ENCODE measurements at places on chromosomes 7 and 10. TPM values are rescaled to one million over a fixed set of nuclear protein-coding genes. Genes with fewer than 3 reads are reported as not detected.

DNA sequence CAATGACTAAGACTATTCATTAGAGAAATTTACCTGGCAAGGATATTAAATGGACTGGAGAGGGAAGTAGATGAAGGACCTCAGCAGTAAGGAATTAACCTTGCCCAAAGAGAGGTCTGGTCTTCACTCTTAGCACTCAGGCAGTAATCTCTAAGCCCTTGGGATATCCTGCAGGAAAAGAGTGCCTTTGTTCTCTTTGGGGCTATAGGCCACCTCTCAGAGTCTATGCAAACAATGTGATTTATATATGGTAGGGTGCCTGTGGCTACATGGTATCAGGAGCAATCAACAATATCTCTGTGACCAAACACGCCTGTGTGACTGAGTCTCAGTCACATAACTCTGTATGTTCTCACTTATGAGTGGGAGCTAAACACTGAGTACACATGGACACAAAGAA, 154.7 kb upstream of the CDK1 start:
- no peaks in the 10 kb centered on the region for H3K36me3 ChIP-seq
- H3K4me3 ChIP-seq = no peak overlapping the region
- peaks cover 8% of the 10 kb centered on the region for H3K27me3 ChIP-seq
- H3K27ac ChIP-seq = no peak overlapping the region
- no peaks in the 10 kb centered on the region for H3K4me1 ChIP-seq

Gene CPN1
- total RNA-seq = not detected

DNA sequence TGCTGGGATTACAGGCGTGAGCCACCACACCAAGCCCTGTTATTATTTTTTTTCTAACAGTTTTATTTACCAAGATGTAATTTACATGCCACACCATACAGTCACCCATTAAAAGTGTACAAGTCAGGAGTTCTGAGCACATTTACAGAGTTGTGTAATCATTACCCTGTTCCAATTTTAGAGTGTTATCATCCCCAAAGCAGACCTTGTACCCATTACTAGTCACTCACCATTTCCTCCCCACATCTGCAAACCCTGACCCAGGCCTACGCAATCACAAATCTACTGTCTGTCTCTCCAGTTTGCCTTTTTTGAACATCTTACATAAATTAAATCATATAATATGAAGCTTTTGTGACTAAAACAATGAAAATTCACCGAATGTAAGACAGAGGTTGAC, 402.9 kb upstream of the FOXK1 start:
- H3K27me3 ChIP-seq = no peaks in the 10 kb centered on the region
- no peak overlapping the region for H3K27ac ChIP-seq
- no peaks in the 10 kb centered on the region for H3K36me3 ChIP-seq
- H3K4me1 ChIP-seq = no peaks in the 10 kb centered on the region

Gene CDNF
- total RNA-seq = 0.29 TPM

GRCh38 chr10:75097666-75098285, 13.7 kb upstream of the SAMD8 start:
- no peaks in the 10 kb centered on the region for H3K27me3 ChIP-seq
- no peak overlapping the region for H3K27ac ChIP-seq
- no peaks in the 10 kb centered on the region for H3K4me1 ChIP-seq
- no peak for DNase-seq

DNA sequence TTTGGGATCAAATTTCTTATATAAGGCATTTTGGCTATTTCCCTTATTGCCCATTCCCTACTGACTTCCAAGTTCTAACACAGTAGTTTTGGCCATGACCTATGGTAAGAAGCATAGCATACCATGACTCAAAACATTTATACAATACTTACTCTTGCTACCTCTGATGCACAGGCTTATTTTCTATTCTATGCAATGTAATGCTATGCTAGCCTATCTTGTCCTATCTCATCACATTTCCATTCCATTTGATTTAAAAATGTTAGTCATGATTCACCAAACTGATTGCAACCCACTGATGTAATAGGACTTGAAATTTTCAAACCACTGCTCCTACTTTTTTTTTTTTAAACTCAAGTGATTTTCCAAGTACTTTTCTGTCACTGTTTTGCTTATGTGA, 658.5 kb downstream of the TYW1 start:
- no peaks in the 10 kb centered on the region for H3K36me3 ChIP-seq
- H3K4me1 ChIP-seq = no peaks in the 10 kb centered on the region
- DNase-seq = no peak
- no peaks in the 10 kb centered on the region for H3K27me3 ChIP-seq
- no peak overlapping the region for H3K27ac ChIP-seq

- no peaks in the 10 kb centered on the region for H3K4me1 ChIP-seq
- no peak overlapping the region for H3K27ac ChIP-seq
- DNase-seq = no peak
Measured at GRCh38 chr7:51228386-51228958, 88.1 kb downstream of the COBL start.

Gene MINDY4
- 0.85 TPM for total RNA-seq

- H3K27me3 ChIP-seq = no peaks in the 10 kb centered on the region
- no peaks in the 10 kb centered on the region for H3K4me1 ChIP-seq
- no peaks in the 10 kb centered on the region for H3K36me3 ChIP-seq
- no peak overlapping the region for H3K27ac ChIP-seq
- DNase-seq = no peak
Measured at GRCh38 chr10:66805612-66806011, 120.2 kb upstream of the LRRTM3 start.

DNA sequence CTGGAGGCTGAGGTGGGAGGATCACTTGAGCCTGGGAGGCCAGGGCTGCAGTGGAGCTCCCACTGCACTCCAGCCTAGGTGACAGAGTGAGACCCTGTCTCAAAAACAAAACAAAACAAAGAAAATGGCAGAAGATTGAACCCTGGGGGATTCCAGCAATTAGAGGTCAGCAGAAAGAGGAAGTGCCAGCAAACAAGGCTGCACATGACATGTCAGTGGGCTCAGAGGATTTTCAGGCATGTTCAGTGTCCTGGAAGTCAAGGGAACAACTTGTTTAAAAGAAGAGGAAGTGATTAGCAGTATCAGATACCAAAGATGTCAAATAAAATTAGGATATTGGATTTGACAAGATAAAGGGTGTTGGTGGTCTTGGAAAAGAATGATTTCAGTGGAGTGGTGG, 32.3 kb downstream of the RAB18 start:
- H3K36me3 ChIP-seq = peaks cover 47% of the 10 kb centered on the region
- H3K4me1 ChIP-seq = no peaks in the 10 kb centered on the region
- no peak for DNase-seq

Gene SLC26A3
- total RNA-seq = not detected

DNA sequence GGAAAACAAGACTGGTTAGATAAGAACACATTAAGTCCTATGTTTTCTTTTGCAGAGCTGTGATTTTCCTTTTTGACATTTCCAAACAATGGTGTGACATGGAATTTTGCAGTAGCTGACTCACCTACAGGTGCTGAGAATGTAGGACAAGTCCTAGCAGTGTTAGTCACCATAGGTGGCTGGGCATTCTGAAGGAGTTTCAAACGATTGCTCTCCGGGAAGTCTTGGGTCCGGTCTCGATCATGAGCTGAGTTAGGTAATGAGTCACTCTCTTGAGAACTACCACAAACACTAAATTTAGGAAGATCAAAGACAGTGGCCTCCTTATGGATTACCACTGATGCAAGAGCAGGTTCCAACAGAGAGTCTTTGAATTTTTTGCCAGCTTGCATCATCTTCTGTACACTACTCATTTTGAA, 3.6 kb downstream of the FIGNL1 start:
- H3K27ac ChIP-seq = no peak overlapping the region
- no peak for DNase-seq
- H3K4me3 ChIP-seq = no peak overlapping the region
- peaks cover 53% of the 10 kb centered on the region for H3K36me3 ChIP-seq

DNA sequence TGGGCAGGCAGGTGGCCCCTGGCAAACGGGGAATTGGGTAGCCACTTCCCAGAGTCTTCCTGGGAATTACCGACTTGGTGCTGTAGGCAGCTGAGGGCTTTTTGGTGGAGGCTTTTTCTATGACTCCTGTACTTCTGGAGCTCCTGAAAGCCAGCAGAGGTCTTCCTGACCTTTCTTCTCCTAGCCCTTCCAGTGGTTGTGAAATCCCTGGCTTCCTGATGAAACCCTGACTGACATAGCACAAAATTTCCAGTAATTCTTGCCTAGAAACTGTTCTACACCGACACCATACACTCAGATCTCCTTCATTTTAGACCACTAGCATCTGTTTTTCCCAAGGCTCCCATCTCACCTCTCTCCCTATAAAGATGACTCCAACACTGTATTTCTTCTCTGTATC, 120.2 kb downstream of the STRA8 start:
- no peak for DNase-seq
- no peak overlapping the region for H3K4me3 ChIP-seq
- 0 out of 2 replicates have a peak, but pooled peaks cover 8% of the 10 kb centered on the region for H3K27me3 ChIP-seq
- no peaks in the 10 kb centered on the region for H3K4me1 ChIP-seq

DNA sequence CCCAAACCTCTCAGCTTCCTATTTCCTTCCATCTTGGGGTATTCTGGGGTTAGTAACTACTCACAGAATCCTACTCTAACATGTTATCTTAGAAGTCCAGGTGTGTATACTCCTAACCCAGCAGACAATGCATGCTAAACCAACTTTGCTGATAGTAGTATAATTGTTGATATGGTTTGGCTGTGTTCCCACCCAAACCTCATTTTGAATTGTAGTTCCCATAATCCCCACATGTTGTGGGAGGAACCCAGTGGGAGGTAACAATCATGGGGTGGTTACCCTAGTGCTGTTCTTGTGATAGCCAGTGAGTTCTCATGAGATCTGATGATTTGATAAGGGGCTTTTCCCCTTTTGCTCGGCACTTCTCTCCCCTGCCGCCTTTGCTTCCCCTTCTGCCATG, 135.1 kb downstream of the CHRM2 start:
- no peak for DNase-seq
- no peak overlapping the region for H3K4me3 ChIP-seq
- peaks cover 56% of the 10 kb centered on the region for H3K4me1 ChIP-seq
- no peak overlapping the region for H3K27ac ChIP-seq

Gene MMP21
- total RNA-seq = not detected

DNA sequence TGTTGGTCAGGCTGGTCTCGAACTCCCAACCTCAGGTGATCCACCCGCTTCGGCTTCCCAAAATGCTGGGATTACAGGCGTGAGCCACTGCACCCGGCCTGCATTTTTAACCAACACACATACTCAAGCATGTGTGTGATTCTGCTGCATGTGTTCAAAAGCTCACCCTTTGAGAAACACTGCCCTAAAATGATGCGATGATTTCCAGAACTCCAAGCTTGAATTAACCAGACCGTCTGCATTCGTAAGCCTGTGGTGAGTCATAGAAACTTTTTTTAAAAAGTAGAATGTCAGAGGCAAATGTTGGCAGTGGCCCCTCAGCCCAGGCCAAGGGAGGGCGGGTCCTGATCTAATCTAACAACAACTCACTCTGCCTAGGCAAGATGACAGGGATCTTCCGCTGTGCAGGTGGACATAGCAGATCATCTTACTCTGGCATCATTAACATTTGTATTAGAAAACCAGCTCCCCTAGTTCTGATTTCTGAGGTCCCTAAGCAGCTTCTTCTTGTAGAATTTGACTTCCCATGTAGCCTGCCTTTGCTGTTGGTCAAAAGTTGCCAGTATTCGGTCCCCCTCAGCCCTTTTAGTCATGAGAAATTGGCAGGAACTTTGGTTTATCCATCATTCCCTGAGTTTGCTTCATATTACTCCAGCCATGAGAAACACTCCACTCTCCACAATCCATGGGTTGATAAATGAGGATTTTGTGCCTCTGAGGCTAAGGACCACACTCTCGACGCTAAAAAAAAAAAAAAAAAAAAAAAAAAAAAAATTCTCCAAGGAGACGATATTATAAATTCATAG, 190.4 kb downstream of the SKIDA1 start:
- H3K4me3 ChIP-seq = no peak overlapping the region
- peak overlapping the region; percentile 52 for H3K27ac ChIP-seq
- no peaks in the 10 kb centered on the region for H3K27me3 ChIP-seq
- H3K36me3 ChIP-seq = no peaks in the 10 kb centered on the region
- peak; percentile 65 for DNase-seq

- no peak overlapping the region for H3K27ac ChIP-seq
- H3K4me3 ChIP-seq = no peak overlapping the region
- H3K4me1 ChIP-seq = peaks cover 27% of the 10 kb centered on the region
- H3K27me3 ChIP-seq = no peaks in the 10 kb centered on the region
- H3K36me3 ChIP-seq = peaks cover 22% of the 10 kb centered on the region
Measured at GRCh38 chr10:127431525-127431924, 117.6 kb upstream of the NPS start.

DNA sequence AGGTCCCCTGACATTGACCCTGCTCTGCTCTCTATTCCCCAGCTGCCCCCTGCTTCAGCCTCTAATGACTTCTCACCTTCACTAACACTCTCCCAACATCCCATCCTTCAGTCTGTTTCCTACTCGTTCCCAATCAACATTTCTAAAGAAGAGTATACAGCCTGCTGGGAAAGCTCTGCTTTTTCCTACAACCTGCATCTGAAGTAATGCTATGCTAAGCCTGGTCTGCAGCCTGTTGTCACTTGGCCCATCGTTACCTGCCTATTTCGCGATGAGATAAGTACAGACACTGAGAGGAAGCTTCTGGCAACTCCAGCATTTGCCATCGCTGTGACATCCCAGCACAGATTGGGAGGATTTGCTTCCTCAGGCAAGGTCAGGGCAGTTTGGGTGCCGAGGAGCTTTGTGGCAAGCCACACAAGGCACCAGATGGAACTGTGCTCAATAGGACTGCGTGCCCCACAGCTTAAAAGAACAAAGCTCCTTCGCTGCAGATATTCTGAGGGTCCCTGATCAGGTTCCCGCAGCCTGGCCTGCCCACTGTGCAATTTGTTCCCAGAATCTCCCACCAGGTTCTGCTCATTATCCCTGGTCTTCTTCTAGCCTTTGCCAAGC, 51.4 kb downstream of the PKD1L1 start:
- no peaks in the 10 kb centered on the region for H3K27me3 ChIP-seq
- H3K4me3 ChIP-seq = no peak overlapping the region
- no peak overlapping the region for H3K27ac ChIP-seq
- H3K36me3 ChIP-seq = no peaks in the 10 kb centered on the region
- H3K4me1 ChIP-seq = no peaks in the 10 kb centered on the region

GRCh38 chr7:149196705-149197171, 1.4 kb downstream of the ZNF282 start:
- DNase-seq = peak; percentile 23
- peak overlapping the region; percentile 95 for H3K4me3 ChIP-seq
- peaks cover 56% of the 10 kb centered on the region for H3K36me3 ChIP-seq
- H3K4me1 ChIP-seq = peaks cover 24% of the 10 kb centered on the region

DNA sequence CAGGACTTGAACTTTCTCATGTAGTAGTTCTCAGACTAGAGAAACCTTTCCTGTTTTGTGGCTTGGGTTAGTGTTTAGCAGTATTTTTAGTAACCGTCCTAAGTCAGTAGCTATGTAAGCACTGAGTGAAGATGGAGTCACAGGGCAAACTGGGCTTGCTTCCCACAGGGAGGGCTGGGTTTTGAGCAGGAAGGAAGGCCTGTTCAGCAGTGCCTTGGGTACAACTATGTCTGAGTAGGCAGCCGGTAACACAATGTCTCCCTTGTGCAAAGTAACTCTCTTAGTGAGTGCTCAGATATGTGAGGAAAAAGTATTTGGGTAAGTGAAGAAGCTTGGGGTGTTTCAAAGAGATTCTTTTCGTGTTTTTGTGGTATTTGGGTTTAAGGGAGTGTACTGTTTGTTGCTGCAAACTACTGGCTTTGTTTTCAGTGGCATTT, 96.4 kb downstream of the CCSER2 start:
- peak overlapping the region; percentile 20 for H3K4me3 ChIP-seq
- peaks cover 33% of the 10 kb centered on the region for H3K36me3 ChIP-seq
- no peaks in the 10 kb centered on the region for H3K27me3 ChIP-seq

- no peaks in the 10 kb centered on the region for H3K36me3 ChIP-seq
- peaks cover 8% of the 10 kb centered on the region for H3K4me1 ChIP-seq
Measured at GRCh38 chr7:50791938-50792341, 9.2 kb upstream of the GRB10 start.

- 0 out of 2 replicates have a peak, but pooled peaks cover 3% of the 10 kb centered on the region for H3K4me1 ChIP-seq
- peak; percentile 49 for DNase-seq
- H3K4me3 ChIP-seq = no peak overlapping the region
Measured at GRCh38 chr10:24503461-24504320, 220.0 kb downstream of the ARHGAP21 start.
